ENCODE measurements at places on chromosomes 3 and 15. TPM values are rescaled to one million over a fixed set of nuclear protein-coding genes. Genes with fewer than 3 reads are reported as not detected.

The GATA2 gene
- 11.4 TPM for total RNA-seq

The DGKG gene
- total RNA-seq, result 5.8 TPM

The ZNF860 gene
- 0.95 TPM for total RNA-seq

The IL5RA gene
- 0.47 TPM for total RNA-seq

The SLC30A4 gene
- 12.6 TPM for total RNA-seq

The PLA1A gene
- total RNA-seq, result 3.3 TPM

DNA sequence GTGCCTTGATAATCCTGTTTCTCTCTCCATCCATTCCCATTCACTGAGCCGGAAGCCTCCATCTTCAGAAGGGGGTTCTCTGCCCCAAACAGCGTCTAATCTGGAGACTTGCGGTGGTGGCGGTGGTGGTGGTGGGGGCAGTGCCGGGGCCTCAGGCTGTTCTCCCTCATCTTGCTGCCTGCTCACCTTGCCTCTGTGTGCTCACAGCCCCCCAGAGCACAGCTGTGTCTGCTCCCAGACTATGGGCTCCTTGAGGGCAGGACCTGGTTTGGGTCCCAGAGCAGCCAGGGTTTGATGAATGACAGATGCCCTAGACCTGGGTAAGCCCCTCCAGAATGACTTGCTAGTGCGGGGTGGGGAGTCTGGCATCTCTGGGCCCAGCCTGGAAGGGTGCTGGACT is 430 bp upstream of the PSTPIP1 start:
- DNase-seq, result no peak

DNA sequence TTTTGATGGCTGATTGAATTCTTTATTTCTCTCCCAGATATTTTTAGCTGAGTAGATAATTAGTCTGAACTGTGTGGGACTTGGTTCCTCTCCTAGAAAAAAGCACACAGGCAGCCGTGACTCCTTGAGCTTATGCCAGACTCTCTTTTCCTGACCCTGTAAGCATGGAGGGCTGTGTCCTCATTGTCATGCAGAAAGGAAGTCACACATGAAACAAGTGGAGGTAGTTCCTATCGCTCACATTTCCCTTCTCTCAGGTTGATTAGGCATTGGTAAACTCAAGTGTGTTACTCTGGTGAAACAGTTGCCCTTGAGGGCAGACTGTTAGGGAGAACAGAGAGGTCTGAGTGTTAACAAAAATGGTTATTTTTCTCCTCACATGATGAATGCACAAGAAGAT is 6.3 kb upstream of the RTP4 start:
- DNase-seq, result no peak

- no peak for DNase-seq
These were observed 70.9 kb downstream of the ARMC8 start for GRCh38 chr3:138257986-138258385.

- no peak for DNase-seq
These were observed 510.2 kb upstream of the MDFIC2 start for GRCh38 chr3:70822669-70823068.

DNA sequence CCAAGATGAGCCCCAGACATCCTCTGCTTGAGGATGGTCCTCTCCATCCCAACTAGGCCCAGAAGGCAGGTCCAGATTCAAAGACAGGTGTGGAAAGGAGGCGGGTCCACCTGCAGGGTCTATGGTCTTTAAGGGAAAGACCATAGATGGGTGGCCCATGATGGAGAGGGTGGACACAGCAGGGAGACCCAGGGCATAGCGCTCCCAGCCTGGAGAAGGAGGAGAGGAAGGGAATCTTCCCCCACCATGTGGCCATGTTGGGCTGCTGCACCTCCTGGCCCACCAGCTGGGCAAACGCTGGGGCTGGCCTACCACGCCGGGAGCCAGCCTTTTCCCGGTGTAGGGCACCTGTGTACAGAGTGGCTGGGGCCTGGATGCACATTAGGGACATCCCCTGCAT is 265.2 kb upstream of the TLE3 start:
- DNase-seq, result no peak

- no peak for DNase-seq
These were observed 56.9 kb upstream of the CD96 start for GRCh38 chr3:111485086-111485485.

DNA sequence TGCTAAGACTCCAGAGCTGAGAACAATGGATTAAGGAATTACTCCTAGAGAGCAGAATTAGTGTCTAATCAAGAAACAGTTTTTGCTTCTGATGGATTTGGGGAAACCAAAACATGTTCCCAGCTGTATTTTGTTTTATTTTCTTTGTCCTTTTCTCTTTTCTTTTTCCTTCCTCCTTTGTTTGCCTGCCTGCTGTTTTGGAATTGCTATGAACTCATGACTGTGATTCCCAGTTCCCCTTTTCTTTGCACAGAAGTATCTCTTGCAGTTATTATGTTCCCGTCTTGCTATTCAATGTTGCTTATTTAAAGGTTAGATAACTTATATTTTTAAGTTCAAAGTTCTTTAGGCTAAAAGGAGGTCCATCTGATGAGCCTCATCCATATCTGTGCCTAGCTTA is 77.0 kb upstream of the GBE1 start:
- DNase-seq, result no peak

DNA sequence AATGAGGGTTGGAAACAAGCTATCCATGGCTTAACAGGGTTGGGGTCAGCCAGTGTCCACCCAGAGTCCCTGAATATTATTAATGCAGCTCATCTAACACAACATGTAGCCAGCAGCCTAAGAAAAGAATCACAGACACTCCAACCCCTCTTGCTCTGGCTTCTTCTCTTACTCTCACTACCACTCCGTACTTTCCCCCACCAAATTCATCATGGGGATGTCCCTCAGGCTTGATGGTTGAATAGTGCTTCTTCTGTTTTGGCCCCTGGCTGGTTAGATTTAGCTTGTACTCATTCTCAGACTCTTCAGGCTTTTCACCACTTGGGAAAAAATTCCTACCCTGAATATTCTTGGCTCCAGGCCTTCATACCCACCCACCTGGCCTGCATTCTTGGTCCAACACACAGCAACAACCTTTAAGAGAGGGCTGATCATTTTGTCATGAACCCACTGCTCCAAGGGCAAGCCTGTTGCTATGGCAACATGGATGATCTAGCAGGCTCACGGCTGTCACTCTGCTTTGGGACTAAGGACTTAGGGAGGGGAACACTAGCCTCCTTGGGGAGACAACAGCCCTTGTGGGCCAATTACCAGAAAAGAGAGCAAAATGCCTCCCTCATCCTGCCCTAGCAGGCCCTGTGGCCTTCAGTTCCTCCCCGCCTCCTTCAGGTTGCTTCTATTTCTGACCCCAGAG is 9.4 kb upstream of the MED12L start:
- no peak for DNase-seq

All from omental fat pad (tissue), 4 donors.